ENCODE measurements at places on chromosomes 5 and 9.

DNA sequence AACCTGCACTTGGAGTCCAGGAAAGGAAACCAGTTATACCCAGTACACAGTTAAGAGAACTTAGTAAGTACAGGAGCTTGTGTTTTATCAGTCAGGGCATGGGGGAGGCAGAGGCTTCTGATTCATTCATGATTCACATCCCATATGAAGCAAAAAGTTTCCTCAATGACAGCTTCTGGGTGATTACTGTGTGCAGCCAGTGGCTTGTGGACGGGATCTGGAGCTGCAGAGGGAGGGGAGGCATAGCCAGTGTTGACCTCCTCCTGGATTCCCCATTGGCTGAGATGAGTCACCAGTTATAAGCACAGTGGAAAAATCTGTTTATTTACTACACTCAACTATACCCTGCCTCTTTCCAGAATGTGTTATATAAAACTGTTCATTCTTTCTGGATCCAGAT is 17.7 kb downstream of the IL31RA start:
- DNase-seq: peak; percentile 90

- DNase-seq: peak; percentile 47
Measured at GRCh38 chr9:22210262-22210661, 201.2 kb upstream of the CDKN2B start.

DNA sequence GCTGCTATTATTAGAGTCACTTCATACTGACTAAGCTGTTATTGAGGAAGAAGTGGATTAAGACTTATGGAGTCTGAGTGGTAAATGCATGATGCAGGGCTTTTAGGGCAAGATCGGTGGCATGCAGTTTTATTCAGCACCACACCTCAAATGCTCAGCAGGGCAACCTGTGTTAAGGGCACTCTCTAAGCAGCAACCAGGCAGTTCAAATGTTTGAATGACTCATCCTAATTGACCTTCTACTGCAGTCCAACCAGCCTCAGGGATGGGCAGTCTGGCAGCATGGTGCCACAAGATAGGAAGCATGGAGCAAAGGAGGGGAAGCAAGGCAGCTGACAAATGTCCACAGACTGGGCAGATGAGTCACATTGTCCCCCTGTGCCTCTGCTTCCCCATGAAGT is 80.2 kb upstream of the MIER3 start:
- DNase-seq: peak; percentile 25

DNA sequence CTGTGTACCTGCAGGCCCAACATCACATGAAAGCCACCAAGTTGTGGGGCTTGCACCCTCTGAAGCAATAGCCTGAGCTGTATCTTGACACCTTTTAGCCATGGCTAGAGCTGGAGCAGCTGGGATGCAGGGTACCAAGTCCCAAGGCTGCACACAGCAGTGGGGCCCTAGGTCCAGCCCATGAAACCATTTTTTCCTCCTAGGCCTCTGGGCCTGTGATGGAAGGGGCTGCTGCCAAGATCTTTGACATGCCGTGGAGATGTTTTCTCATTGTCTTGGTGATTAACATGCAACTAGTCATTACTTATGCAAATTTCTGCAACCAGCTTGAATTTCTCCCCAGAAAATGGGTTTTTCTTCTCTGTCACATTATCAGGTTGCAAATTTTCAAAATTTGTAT is 387.2 kb upstream of the RIOK2 start:
- DNase-seq: no peak

DNA sequence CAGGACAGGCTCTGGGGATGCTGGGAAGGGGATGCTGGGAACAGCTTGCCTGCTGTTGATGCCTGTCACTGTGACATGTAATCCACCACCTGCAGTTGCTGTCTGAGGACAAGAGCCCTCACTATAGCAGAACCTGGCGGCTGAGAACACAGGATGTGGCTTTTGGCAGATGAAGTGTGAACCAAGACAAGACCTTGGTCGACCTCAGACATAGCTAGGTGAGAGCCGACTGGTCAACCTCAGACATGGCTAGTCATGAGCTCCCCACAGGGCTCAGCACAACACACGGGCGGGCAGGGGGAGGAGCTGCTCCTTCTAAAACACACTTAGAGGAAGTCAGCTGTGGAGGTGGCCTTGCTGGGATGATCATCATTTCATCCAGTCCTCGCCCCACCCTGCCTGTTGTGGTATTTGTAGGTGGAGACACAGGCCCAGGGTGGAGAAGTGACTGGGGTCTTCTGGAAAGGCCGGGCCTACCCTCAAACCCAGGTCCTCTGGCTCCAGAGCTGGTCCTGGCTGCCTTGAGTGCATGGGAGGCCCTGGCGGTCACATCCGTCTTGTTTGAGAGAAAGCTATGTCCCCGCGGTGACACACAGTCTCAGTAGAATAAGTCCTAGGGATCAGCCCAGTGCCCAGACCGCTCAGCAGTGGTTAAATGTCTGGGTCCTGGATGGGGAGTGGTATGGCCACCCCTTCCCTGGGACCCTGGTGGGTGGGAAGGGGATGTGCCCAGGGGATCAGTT is 6.1 kb downstream of the SUSD3 start:
- peak; percentile 98 for DNase-seq

DNA sequence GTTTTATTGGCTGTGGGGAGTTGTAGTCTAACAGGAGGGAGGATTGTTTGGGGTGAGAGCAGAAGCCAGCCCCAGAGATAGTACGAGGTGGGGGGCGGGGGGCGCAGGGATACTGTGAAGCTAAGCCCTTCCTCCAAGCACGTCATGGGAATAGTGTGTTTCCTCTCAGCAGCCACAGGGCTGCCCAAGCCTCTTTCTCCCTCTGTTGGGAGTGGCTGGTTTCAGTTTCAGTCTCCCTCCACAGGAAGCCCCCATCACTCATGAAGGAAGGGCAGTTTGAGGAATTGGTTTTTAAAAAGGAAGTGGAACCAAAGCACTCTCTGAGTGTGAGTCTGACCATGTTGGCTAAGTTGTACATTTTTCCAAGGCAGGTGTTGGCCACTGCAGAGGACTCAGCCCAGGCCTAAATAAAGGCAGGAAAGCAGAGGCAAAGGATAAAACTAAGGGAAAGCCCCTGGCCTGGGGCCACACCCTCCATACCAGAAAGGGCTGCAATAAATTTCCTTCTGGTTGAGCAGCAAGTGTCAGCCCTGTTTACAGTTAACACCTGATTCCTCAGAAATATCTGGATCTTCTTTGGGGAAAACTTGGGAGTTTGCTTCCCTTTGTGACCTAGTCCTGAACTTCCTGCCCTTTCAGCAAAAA is 3.2 kb downstream of the RAB24 start:
- DNase-seq: peak; percentile 97

GRCh38 chr5:156824800-156825199 is 25.3 kb upstream of the PPP1R2B start:
- DNase-seq: no peak
